ENCODE measurements at places on chromosomes 1 and 21.

DNA sequence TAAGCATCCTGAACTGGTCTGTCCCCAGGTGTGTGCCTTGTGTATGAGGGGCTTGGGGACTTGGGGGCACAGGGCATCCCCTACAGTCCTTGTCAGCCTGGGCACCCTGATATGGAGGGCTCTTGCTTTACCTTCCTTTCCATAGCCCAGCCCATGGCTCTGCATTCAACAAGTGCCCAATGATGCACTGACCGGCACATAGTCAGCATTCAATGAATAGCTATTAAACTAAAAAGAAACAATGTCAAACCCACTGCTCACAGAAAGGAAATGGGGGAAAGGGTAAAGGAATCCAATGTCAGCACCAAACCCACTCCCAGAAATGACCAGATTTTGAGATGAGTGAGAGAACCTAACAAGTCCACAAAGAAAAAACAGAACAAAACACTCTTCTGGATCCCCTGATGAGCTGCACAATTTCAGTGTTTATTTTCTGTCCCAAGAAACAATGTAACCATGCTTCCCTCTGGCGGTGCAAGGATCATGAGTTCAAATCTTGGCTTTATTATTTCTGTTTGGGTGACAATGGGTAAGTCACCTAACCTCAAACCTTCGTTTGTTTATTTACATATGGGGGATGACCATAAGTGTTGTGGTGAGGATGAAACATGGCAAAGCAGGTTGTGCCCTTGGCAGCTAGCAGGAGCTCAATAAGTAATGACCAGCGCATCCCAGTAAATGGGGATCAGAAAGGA lies 22.0 kb downstream of the SYT6 start:
- DNase-seq = no peak

DNA sequence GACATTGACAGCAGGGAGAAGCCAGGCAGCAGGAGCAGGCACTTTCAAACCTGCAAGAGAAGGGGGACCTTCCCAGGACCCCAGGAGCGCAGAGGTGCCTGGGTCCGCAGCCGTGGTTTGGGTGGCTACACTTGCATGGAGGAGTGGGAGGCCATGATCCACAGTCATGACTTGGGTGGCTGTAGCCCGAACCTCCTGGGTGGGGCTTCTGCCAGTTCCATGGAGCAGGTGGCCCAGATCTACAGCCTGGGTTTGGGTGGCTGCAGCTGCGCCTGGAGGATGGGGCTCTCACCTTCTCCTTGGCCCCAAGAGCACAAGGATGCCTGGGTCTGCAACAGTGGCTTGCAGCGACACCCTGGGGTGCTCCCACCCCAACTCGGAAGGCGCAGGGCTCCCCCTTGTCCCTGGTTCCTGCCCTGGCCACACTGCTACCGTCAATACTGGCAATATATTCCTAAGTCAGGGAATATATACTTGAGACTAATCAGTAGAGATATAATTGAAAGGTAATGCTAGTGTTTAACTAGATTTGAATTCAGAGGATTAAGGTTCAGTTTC lies 2.3 kb upstream of the OR6K6 start:
- DNase-seq = no peak

- no peak for DNase-seq
Observed at GRCh38 chr1:102896286-102896685, 212.0 kb downstream of the COL11A1 start.

DNA sequence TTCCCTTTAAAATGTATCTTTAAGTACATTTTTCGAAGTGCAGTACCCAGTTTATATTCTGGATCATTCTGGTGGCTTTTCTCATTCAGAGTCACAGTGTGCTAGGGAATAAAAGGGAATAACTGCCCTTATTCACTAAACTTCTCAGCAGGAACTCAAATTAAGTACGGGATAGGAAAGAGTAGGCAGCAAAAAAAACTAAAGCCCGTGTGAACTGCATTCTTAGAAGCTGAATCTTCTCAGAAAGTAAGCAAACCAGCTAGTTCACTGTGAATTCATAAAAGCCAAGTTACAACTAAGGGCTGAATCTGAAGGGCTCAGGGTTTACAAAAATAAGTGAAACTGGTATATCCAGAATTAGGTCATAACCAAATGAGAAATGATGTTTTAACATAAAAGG lies 22.0 kb downstream of the PRPF38A start:
- DNase-seq = no peak

DNA sequence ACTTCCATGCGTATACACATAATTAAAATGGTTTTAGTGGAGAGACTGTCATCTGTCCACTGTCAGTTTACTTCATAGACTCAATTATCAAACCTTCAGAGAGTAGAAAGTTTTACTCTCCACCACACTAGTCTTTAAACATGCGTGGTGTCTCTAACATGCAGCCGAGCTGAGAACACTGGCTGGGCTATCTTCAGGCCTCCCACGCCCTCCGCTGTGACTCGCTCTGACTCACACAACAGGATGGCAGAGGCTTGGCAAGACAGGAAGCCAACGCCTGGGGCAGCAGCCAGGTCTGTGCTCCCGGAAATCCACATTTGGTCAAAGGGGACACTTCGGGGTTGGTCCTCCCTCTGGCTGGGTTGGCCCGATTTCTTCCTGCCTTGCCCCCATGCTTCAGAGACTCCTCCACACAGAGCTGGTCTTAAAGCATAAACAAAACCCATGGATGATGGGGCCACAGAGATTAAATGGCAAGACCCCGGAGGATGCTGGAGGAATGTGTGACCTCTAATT lies 22.7 kb upstream of the IFNGR2 start:
- DNase-seq = peak; percentile 87

DNA sequence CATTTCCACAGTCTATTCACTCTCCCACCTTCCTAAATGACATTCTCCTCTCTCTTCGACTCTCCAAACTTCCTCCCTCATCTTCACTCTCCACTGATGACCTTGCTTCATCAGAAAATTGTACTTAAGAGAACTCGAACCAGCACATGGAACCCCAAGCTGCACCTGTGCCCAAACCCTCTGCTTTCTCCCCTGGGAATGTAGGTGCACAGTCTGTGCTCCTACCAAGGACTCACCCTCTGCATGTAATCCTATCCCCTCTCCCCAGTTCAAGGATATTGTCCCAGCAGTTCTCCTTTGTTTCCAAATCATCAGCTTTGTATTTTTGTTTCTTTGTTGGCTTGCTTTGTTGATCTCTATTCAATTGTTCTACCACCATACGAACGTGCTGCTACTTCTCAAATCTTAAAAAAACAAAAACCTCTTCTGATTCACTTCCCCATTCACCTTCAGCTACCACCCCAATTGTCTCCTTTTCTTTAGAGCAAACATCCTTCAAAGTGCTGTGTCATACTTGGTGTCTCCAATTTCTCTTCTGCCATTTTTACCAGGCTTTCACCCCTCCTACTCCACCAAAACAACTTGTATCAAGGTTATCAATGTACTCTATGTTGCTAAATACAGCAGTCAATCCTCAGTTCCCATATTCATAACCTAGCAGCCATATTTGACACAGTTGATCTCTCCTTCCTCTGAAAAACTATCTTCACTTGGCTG lies 26.8 kb downstream of the RAB3B start:
- no peak for DNase-seq

GRCh38 chr1:31515056-31515775 lies 61.1 kb upstream of the TINAGL1 start:
- no peak for DNase-seq

DNA sequence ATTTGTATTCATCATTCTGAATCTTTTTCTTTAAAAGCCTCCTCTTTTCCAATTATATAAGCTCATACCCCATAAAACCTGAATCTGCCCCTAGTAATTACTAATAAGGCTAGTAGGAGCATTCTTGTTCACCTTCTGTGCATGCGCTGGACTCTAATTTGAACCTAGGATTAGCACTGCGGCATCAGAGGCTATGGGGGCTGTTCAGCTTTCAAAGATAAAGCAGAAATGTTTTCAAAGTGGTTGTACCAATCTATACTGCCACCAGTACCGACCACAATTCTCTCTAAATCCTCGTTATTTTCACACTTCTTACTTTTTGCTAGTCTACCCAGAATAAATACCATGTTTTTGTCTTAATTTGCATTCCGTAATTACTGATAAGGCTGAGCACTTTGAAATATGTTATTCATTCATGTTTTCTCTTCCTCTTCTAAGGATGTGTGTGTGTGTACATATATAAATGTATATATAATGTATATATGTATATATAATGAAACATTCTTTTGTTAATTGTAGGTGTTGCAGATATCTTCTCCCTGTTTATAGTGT lies 1.6 kb upstream of the DDX59 start:
- no peak for DNase-seq

GRCh38 chr21:27077501-27077900 lies 110.6 kb upstream of the ADAMTS5 start:
- no peak for DNase-seq

DNA sequence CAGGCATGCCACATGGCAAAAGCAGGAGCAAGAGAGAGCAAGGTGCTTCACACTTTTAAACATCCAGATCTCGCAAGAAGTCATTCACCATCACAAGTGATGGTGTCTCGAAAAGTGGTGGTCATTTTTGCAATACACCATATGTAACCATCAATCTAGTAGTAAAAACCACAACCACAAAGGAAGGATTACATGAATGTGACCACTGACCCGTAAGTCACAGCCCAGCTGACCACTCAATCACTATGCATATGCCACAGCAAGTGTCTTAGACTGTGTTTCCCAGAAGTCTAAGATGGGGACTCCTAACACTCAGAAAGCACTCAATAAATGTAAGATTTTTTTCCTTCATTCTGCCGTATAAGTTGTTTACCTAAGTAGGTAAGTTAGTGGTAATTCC lies 76.9 kb downstream of the FH start:
- DNase-seq = no peak

- DNase-seq = no peak
Observed at GRCh38 chr1:90964444-90965035, 57.3 kb downstream of the ZNF644 start.

DNA sequence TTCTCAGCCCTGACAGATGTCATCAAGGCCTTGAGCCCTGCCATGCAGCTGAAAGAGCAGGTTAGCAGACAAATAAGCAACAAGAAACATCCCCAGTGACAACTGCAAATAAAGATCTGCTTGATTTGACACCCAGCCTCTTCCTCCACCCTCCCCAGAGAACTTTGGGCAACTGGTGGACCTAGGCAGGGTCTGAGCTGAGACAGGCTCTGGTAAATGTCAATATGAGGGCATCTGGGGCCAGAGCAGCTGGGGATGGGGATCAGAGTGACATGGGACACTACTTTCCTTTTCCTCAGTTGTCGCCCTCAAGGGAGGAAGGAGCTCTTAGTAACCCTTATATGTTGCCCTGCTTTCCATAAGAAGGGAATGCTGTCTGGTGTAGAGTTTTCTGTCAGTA lies 544.1 kb downstream of the NEGR1 start:
- DNase-seq = no peak

- no peak for DNase-seq
Observed at GRCh38 chr1:165842671-165843129, 15.3 kb downstream of the UCK2 start.

- no peak for DNase-seq
Observed at GRCh38 chr1:116392717-116393404, 19.8 kb downstream of the ATP1A1 start.

DNA sequence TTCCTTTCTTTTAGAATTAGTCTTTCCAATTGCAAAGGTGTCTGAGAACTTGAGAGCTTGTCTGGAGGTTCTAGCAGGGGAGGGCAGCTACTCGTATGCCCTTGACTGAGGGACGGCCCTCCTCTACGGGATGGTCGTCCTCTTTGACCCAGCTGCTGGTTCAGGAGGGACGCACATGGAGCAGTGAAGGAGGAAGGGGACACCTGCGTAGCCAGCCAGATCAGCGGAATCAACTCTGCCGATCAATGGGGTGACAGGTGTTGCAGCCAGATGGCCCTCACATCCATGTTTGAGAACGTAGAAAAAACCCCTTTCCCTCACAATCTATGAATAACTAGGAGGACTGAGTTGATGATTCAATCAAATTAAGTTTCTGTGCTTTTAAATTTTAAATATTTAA lies 15.7 kb upstream of the A3GALT2 start:
- DNase-seq = no peak

DNA sequence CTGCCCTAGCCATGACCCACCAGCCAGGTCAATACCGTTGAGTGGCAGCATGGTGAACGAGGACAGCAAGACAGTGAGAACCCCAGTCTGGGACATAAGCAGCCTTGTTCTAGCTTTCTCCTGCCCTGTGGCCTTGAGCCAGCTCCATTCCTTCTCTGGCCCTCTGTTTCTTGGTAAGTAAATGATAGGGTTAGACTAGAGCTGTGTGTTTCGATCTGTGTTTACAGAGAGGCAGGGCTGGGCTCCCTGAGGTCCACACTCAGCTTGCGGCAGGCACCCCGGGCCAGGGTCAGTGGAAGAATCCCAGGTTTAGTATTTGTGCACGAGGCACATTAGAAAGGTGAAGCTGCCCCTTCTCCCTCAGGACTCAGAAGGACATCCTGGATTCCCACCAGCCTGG lies 27.3 kb downstream of the FOXO6 start:
- no peak for DNase-seq

DNA sequence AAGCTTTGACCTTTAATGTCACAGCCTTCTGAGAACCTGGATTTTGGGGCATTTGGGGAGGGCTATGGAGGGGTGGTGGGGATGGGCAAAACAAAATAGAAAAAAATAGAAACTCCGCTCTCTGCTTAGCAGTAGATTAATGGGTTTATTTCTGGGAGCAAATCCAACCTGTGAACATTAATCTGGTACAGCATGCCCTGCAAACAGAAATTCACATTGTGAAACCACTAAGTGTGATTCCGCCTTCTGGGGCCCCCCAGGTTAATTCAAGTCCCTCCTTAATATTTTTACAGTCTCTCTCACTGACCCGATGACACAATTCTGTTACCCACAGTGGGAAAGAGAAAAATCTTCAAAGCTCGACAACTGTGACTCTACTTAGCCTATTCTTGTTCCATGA lies 76.4 kb downstream of the TIAM1 start:
- no peak for DNase-seq

DNA sequence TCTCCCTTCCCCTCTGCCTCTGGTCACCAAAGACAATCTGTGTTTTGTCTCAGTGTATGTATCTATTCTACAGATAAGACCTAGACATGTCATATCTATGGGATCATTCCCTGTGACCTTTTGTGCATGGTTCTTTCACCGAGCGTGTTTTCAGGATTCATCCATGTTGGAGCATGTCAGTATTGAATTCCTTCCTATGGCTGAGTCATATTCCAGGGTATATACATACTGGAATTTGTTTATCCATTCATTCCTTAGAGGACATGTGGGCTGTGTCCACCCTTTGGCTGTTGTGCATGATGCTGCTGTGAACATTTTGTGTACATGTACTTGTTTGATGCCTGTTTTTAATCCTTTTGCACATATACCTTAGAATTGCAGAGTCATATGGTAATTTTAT lies 69.9 kb downstream of the NFASC start:
- no peak for DNase-seq

- DNase-seq = no peak
Observed at GRCh38 chr1:146029117-146029516, 7.6 kb upstream of the HJV start.

- DNase-seq = no peak
Observed at GRCh38 chr1:154988058-154988954, 5.1 kb upstream of the LENEP start.

GRCh38 chr1:224700918-224701531 lies 84.9 kb downstream of the CNIH3 start:
- DNase-seq = no peak

- DNase-seq = no peak
Observed at GRCh38 chr1:151875419-151876097, 22.0 kb upstream of the THEM5 start.

Measured in activated CD4-positive, alpha-beta T cell treated with anti-CD3 and anti-CD28 coated beads, Interleukin-2, amount 50 U/mL, for 24 hours (primary cell).